ENCODE measurements at places on chromosomes 5 and 9.

DNA sequence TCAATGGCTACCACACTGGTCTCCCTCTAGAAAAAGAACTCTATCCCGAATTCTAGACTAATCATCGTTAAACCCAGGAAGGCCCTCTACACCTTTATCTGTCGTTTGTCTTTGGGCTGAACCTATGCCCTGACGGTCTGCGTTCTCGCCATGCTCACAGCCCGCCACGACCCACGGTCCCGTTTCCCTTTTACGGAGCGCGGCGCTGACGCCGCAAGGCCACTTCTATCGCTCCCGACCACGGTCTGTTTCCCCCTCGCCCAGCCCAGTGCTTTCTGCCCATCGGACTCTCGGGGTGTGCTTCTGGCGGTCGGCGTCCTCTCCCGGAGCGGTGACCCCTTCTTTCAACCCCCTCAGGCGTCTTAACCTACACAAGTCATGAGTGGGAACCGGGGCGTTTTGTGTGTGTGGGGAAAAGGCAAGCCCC lies 974 bp downstream of the C9orf40 start:
- DNase-seq, result peak; percentile 66

- peak; percentile 21 for DNase-seq
Measured at GRCh38 chr9:81719972-81720371, 30.6 kb upstream of the TLE1 start.

DNA sequence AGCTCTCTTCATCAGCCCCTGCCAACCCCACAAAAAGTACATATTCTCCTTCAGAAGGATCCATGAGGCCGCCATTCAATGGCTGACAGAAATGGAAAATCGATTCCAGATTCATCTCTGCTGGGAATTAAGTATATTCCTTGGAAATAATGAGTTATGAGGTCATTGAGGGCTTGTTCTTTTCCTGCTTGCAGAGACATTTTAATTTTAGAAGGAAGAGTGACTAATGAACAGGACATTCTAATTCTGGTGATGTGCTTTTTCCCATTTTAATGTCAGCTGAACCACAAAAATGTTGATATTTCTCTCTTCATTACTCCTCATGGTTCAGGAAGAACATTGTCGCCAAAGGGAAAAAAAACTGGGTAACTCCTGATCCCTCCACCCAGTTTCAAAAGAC lies 314.0 kb downstream of the PIK3R1 start:
- no peak for DNase-seq

DNA sequence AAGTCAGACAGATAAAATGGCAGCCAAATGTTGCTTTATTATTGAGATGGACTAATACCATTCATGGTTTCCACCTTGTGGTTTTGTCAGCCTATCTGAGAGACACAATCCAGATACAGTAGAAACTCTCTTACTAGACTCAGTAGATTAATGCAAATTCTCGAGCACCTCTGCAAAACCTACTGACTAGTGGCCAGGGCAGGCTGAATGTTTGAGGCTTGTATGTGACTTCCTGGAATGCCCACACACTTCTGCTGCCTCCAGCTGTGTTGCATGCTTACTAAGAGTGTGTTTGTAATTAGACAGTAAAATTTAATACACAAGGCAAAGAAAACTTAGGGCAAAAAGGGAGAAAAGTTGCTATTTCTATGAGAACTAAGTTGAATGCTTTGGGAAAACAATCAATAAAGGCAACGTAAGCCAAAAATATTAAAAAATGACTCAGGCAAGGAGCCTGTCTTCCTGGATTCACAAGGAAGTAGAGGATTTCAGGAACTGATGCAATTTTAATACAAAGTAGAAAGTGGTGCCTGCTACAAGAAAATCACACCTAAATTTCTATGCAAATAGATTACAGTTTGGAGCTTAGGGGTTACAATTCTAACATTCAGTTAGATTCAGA lies 30.2 kb upstream of the CCNG1 start:
- DNase-seq, result peak; percentile 46

GRCh38 chr9:33106827-33107621 lies 30.6 kb upstream of the SMU1 start:
- no peak for DNase-seq

GRCh38 chr5:140176031-140176387 lies 1.0 kb downstream of the CYSTM1 start:
- DNase-seq, result no peak

DNA sequence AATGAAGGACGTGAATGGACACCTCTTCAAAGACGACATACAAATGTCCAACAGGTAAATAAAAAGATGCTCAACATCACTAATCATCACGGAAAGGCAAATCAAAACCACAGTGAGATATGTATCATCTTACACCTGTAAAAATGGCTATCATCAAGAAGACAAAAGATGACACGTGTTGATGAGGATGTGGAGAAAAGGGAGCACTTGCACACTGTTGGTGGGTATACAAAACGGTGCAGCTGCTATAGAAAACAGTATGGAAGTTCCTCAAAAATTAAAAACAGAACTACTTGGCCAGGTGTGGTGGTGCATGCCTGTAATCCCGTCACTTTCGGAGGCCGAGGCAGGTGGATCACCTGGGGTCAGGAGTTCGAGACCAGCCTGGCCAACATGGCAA lies 47.9 kb downstream of the STK10 start:
- no peak for DNase-seq

GRCh38 chr5:126927429-126927828 lies 102.9 kb downstream of the MARCHF3 start:
- DNase-seq, result no peak

- no peak for DNase-seq
Measured at GRCh38 chr5:38515646-38516045, 40.8 kb downstream of the LIFR start.

DNA sequence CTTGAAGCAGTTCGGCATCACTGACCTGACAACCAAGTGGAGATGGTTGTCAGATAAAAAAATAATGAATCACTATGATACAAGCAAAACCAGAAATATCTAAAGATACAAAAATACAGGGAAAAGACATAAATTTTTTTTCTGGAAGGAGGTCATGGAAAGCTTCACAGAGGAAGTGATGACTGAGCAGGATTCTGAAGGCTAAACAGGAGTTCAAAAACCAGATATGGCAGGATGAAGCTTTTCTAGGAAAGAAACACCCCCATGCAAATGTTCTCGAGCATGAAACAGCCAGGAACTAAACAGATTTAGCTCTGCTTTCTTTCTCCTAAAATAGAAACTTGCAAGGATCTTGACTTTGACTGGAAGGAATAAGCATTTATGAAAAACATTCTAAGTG lies 60.7 kb upstream of the IFNE start:
- no peak for DNase-seq

- DNase-seq, result no peak
Measured at GRCh38 chr9:134293611-134294152, 32.6 kb upstream of the RXRA start.

DNA sequence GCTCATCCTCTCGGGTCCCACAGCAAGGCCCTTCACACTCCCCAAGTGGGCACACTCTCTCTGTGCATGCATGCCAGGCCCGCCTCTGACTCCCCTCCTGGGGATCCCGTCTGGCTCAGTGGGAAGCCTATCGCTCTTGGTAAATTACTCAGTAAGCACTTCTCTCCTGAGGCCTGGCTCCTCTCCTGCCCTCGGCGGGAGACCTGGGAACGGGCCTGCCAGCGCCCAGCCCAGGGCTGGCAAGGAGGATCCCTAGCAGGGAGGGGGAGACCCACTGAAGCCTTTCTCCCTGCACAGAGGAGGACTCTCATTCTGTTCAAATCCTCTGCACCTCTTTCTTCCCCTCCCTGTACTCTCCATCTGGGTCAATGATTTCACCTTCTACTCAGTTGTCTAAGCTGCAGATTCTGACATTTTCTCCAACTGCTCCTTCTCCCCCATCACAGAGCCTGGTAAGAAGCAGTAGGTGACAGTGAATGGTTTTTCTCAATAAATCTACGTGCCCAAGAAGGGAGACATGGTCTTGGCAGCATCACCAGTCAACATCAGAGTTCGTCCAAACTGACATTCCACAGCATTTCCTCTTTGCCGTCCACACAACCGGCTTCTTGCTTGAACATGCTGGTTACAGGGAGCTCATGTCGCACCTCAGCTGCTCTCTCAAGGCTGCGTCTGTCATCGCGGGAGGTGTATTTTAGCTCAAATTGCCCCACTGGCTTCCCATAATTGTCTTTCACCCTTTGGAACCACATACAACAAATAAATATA lies 81.9 kb downstream of the GPR21 start:
- no peak for DNase-seq

DNA sequence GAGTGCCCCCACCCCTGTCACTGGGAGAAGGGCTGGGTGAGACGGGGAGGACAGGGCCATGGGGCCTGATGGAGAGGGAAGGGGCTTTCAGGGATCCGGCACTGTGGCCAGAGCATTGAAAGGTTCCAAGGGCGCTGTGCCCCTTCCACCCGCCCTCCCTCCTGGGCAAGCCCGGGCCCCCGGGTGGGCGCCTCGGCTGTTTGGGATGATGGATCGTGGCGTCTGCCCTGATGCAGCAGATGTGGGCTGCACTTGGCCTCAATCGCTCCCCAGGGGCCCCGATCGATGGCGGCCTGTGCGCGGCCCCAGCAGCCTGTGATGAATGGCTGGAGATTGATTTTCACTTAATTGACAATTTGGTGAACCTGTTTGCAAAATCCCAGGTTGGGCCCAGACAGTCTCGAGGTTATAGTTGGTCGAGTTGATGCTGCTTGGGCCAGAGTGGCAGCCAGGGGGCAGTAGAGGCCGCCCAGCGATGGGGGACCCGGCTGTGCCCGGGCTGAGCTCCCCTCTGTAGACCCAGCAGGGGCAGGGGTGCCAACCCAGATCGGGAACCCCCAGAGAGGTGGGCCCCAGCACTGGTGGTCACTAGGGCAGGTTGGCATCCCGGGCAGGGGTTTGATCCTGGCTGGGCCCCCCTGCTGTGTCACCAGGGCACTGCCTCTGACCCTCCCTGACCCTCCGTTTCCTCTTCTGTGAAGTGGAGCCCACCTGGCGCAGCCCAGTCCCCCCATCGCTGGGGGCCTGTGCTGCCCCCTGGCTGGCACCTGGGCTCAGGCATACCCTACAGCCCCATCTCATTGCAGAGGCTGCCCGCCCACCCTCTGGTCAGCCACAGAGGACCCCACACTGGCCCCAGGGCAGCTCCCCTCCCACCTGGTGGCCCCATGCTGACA lies 34.7 kb downstream of the LHX3 start:
- peak; percentile 71 for DNase-seq

DNA sequence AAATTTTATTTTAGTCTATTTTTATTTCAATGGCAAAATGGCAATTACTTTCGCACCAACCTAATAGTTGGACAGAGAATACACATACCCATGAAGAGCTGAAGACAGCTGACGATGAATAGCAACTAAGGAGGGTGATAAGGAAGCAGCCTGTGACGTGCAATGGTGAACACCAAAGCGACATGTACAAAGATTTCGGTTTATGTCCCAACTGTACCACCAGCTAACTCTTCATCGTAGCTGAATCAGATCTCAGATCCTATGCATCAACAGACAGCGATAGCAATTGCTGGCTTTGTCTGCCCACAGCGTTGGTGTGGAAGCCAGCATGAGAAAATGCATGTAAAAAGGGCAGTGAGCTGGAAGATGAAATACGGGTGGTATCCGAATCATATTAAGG lies 130.6 kb upstream of the ANKH start:
- DNase-seq, result peak; percentile 52

GRCh38 chr9:69400470-69400869 lies 75.5 kb downstream of the ENTREP1 start:
- DNase-seq, result no peak

Data from hematopoietic multipotent progenitor cell treated with erythropoietin and hydrocortisone succinate and interleukin-3 and kit ligand, for 6 days (in vitro differentiated cells).